ENCODE measurements at places on chromosomes 6 and 20. TPM values are rescaled to one million over a fixed set of nuclear protein-coding genes. Genes with fewer than 3 reads are reported as not detected.

SLC17A1 gene
- total RNA-seq = not detected

BPIFB1 gene
- total RNA-seq = 158 TPM

SIRPD gene
- total RNA-seq = not detected

LGSN gene
- total RNA-seq = not detected

PKIB gene
- total RNA-seq = 7.1 TPM

XKR7 gene
- under 0.01 TPM for total RNA-seq

SAPCD1 gene
- not detected for total RNA-seq

BFSP1 gene
- total RNA-seq = 1.6 TPM

PNPLA1 gene
- not detected for total RNA-seq

PBOV1 gene
- total RNA-seq = not detected

DNA sequence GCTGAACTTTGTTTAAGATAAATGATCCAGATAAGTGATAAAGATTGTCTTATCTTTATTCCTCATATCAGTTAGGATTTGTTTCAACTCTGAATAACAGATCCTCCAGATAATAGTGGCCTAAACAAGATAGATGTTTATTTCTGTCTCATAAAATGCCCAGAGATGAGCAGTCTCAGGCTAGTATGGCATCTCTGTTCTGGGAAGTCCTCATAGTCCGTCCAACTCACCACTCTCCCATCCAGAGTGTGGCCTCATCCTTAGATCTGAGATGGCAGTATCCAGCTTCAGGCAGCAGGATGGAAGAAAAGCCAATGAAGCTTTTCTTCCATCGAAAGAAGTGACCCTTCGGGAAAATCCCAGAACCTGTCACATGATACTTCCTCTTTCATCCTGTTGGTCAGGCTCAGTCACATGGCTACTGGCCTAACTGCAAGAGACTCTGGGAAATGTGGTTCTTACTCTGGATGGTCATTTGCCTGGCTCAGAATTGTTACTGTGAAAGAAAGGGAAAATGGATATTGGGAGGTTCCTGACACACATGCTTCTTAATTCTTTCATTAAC lies 29.4 kb upstream of the TAGAP start:
- DNase-seq = peak; percentile 72

DNA sequence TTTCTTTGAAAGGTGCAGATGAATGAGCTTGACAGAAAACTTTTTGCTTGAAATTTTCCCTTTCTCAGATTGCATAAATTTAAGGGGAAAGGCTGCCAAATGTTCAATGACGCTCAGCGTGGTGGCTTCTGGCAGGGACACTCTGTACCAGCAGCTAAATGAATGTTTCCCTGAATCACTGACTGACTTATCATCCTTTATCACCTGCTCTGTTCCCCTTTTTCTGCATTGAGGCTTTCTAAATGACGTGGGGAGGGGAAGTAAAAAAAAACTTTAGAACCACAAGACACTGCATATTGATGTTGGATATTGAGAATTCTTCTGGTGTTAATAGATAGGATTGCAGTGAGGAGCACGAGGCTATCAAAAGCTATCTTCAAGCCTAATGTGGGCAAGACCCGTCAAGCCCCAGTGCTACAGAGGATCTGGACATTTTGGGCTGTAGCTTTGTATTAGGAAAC lies 46.9 kb upstream of the ENPP5 start:
- DNase-seq = no peak

- no peak for DNase-seq
These were observed 293.4 kb downstream of the CD109 start for GRCh38 chr6:73989428-73989827.

DNA sequence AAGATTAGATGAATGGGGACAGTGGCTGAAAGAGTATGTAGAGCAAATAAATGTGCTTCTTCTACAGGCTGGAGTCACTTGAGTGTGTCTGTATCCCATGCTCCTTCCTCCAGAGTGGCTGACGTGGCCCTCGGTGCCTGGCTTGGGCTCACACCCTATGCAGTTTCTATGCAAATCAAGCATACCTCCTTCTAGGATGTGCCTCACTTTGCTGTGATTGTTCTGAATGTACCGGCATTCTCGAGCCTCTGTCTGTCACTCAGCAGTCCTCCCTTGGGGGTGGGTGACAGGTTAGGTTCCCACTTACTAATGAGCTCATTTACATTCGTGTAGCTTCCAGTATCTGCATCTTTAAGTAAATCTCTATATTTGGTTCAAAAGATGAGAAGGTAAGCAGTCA lies 55.1 kb upstream of the HDDC2 start:
- no peak for DNase-seq

GRCh38 chr6:16511723-16512489 lies 249.4 kb downstream of the ATXN1 start:
- no peak for DNase-seq

DNA sequence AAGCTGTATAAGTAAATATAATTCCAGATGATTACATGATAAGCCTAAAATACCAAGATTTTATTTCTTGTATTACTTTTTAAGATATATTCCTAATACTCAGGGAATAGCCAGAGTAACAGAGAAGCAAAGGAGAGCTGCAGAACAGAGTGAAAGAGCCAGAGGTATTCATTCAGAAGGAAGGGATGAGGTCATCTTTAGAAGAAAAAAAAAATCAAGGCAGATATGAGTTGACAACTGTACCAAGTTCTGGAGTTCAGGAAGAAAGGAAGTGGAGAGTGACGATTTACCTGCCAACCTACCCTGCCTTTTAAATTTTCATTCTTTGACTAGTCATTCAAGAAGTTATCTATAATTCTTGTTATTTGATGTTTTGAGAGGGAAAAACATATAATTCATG lies 28.8 kb upstream of the NHSL1 start:
- DNase-seq = no peak

- no peak for DNase-seq
These were observed 15.6 kb upstream of the ISM1 start for GRCh38 chr20:13205425-13205824.

GRCh38 chr20:12617076-12617475 lies 391.7 kb upstream of the SPTLC3 start:
- DNase-seq = no peak

- no peak for DNase-seq
These were observed 25.0 kb downstream of the ZDHHC14 start for GRCh38 chr6:157405986-157406385.

- no peak for DNase-seq
These were observed 82.8 kb downstream of the MLIP start for GRCh38 chr6:54194067-54194466.

GRCh38 chr6:56491606-56492328 lies 150.9 kb downstream of the DST start:
- DNase-seq = no peak

DNA sequence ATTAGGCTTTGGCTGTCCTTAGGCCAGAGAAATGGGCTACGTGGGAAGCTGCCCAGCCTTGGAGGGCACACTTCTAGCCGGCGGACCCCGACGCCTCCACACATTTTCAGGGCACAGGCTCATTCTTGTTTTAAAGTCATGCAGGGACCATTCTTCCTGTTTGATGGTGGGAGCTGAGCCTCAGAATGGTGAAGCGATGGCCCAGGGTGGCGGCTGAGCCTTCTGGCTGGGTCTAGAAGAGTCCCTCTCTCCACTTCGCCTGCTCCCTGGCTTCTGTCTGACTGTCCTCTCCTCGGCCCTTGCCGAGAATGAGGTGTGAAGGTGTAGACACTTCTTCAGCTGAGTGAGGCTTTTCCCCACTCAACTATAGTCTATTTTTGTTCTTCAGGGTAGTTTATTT lies 114.4 kb downstream of the SULF2 start:
- DNase-seq = no peak

GRCh38 chr6:71913444-71914234 lies 27.3 kb downstream of the RIMS1 start:
- DNase-seq = no peak

- no peak for DNase-seq
These were observed 75.8 kb downstream of the UBE3D start for GRCh38 chr6:82989736-82990290.

GRCh38 chr6:167826896-167827582 lies at the start of gene AFDN:
TSS of gene AFDN (plus strand) at chr6:167826911. CDS start at chr6:167827133, 222 bp downstream.
- peak; percentile 40 for DNase-seq

DNA sequence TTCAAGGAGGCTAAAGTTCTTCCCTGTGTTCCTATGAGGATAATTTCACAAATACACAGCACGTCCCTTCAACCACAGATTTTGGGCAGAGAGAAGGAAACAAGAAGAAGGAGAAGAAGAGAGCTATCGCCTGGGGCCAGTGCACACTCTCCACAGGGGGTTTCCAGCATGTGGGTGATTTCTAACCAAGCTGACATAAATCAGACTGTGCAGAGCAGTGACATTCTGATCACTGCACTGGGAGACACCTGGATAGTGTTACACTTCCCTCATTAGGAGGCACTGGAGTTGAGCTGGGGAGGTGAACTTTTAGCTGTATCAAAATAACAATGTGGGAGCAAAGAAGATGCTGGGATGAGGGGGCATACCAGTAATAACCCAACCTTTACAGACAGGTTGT lies 71.8 kb upstream of the CENPW start:
- no peak for DNase-seq

- DNase-seq = no peak
These were observed 108.9 kb upstream of the KCNG1 start for GRCh38 chr20:51131811-51132210.

DNA sequence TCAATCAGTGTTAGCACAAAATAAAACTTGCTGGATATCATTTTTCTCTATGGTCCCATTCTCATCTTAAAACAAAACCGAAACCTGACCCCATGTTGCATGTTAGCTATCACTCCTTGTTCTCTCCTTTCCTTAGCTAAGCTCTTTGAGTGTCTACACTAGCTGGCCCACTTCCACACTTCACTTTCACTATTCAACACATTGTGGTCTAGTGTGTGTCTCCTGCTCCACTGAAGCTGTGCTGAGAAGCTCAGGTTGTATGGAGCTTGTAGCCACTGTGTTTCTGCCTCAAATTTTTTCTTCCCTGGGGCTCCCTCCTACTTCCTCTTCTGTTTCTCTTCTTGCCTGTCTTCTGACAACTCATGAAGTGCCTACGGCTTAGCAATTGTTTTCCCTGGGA lies 223.0 kb downstream of the NKAIN2 start:
- DNase-seq = no peak

- no peak for DNase-seq
These were observed 9.6 kb upstream of the PCMTD2 start for GRCh38 chr20:64245746-64246595.

DNA sequence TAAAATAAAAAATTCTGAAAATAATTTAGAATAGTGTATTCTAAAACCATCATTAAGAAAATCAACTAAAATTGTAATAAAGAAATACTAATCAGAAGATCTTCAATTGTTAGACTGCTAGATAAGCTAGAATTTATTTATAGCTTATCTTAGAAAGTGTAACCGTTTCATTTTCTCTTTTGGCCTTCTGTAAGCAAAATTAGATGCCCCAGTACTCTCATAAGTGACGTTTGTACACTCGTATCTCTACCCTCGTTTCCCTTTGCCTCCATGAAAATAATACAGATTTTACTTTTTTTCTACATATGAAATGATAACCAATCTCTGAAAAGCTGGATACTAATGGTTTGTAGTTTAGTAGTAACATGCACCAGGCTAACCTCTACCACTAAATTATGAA lies 19.8 kb downstream of the DSE start:
- no peak for DNase-seq

- peak; percentile 71 for DNase-seq
These were observed at the start of gene NT5E for GRCh38 chr6:85449818-85450759. TSS of gene NT5E (plus strand) at chr6:85450083. CDS start at chr6:85450140, 57 bp downstream.

DNA sequence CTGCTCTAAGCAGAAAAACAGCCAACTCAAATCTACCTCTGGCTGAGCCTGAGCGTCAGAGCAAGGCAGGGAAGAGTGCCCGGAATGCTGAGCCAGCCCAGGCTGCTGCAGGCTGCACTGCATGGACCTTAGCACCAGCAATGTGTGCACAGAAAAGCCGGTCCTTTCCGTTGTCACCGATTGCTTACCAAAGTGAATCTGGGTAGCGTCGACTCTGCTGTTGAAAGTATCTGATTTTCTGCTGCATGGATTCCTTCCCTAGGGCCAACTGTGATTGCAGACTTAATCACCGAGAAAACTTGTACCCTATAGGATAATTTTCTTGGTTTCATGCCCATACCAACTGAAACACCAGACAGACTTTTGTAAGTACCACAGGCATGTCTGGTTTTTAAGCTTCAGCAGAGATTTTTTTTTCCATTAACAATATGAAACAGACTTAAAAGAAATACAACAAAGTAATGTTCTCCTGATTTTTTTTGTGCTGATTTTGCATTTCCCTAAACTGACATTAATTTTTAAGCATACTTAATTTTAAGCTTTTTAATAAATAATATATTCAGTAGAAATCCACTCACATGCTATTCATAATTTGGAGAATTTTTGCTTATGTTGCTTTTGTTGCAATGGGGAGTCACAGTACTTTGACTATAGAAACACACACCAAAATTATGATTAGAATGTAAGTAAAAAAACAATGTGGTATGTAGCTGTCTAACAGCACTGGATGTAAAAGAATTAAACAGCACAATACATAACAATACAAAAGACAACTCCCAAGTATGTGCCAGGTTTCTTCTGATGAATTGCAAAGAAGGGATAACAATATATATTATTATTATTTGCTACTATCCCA lies 218.0 kb downstream of the THBS2 start:
- peak; percentile 79 for DNase-seq

DNA sequence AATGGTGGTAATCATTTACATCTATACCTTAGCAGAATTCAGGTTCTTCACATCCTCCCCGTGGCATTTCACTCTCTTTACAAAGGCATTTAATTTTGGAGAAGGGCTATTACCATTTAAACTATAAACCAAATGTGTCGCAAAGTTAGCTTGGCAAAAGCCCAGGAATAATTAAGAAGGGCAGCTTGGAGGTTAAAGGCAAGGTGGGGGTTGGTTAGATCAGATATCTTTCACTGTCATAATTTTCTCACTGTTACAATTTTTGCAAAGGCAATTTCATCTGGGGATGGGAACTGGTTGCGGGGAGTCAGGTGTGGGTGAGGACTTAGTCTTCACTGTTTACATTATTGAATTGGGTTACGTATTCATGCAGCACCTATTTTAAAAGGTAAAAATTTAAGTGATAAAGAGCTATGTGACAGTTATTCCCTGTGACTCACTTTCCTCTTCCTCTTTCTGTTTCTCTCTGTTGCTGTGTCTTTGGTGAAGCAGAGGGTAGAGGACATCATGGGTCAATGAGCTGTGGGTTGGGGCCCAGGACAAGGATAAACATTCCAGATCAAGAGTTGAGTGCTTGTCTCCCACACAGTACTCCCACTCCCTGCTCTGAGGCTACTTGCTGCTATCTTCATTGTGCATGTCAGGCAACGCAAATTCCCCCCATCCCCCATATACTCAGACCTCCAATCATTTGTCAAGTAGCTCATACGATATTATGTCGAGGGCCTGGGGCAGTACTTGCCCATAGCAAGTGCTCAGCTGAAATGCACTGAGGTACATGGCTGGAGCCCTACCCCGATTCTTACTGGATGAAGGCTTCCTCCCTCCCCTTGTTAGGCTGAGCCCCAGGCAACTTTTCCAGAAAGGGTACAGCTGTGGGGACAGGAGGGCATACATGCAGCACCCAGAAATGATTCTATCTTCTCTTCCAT lies 223.1 kb upstream of the MYLIP start:
- DNase-seq = no peak
